HT-29 (cell line): ENCODE measurements at places on chromosomes 13 and 19. TPM values are rescaled to one million over a fixed set of nuclear protein-coding genes. Genes with fewer than 3 reads are reported as not detected.
A peak's percentile ranks its signal among the peaks of the same experiment; 100 is the strongest.

DNA sequence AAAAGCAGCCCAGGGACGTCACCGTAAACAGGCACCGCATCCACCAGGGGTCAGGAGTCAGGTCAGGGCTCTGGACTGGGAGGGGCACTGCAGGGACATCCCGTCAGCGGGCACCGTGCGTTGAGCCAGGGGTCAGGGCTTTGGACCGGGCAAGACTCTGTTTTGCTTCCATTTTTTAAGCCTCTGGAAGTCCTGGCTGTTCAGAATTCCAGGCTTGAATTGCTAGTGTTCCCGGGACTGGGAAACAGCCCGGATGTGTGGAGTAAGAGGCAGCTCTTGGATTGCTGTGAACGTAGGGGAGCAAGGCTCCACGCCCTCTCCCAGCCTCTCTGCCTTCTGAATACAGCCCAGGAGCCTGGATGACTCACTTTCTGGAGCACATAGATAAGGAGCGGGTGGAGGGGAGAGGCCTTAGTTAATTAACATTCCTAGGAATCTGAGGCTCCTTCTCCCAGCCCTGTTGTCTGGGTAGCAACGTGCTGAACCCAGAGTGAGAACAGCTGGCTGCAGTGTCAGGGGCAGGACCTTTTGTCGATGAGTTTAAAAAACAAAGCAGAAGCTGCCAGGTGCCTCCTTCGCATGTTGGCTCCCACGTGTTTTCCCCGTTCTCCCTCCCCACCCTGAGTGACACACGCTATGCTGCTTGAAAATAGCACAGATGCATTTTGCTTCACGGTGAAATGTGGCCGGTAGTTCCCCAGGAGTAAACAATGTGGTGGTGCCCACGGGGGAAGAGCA, 21.9 kb downstream of the ATP11A start:
- DNase-seq, result peak; percentile 97

DNA sequence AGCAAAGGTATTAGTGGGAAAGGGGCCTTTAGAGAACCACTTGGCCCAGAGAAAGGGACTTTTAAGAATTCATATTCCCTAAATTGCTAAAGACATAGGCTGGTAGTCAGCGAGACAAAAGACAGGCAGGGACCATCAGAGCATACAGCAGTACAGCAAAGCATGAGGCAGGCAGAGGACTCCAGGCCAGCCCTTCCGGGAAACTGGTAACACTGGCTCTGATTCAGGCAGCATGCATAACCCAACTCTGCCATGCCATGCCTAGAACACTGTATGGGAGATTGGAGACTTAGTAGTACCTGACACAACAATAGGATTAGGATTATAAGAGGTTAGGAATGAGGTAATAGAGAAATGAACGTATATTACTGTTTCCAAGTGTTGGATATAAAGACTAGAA, 34.9 kb downstream of the CAB39L start:
- no peak for DNase-seq

- DNase-seq, result peak; percentile 49
Observed at GRCh38 chr19:511101-511851, 4.0 kb downstream of the TPGS1 start.

Gene NCAN
- not detected in 2 replicates for total RNA-seq

- no peak for DNase-seq
Observed at GRCh38 chr13:80157261-80157932, 183.5 kb downstream of the SPRY2 start.

DNA sequence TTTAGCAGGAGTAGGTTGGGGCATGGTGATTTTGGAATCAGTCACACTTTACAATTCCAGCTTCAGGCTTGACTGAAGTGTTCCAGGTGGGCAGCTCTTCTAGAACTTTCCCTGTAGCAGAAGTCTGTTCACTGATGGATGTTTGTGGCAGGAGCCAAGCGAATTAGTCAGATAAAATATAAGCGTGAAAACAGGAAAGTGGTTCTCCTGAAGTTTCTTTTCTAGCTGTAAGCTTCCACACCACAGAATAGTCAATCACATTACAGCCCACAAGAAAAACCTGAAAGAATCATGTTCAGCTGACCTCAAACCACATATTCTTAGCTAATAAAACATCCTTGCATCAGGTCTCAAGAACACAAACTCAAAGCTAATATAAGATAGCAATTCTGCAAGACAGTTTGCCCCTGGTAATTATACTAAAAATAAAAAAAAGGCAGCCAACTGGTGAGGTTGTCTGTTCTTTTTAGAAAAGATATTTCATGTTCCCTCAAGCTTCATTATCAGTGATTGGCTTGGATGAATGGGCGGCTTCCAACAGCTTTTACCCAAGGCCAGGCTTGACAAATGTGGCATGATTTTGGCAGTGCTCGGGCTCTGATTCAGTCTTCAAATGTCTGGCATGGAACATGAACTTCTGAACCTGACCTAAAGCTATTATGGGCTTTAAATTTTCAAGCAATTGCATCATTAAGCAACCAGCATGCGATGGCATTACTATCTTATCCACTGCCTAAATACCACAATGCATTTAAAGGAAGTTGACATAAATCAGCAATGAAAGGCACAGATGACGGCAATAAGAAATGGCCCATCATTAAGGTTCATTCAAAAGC, 136.8 kb downstream of the DCLK1 start:
- DNase-seq, result no peak

- DNase-seq, result no peak
Observed at GRCh38 chr13:51599444-51600176, 15.3 kb downstream of the WDFY2 start.

DNA sequence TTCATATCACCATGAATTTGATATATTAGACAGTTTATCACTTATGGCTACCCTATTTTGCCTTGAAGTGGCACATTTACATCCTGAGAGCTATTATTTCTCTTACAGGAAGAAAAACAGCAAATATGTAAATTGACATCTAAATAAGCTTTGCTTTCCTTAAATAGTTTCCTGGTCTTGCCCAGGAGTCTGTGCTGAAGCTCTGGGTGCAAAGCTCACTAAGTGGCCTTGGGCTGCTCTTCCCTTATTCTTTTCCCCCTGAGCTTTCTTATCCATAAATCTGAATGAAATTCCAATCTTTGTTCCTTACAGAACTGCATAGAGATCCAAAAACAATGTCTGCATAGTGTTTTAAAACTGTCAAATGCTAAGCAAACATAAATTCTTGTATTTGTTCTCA, 56.3 kb downstream of the TNFSF13B start:
- no peak for DNase-seq

- DNase-seq, result no peak
Observed at GRCh38 chr19:57642396-57643046, 9.6 kb downstream of the ZNF211 start.

GRCh38 chr13:51589793-51590192, 5.5 kb downstream of the WDFY2 start:
- DNase-seq, result no peak

Gene KCTD4
- not detected in 2 replicates for total RNA-seq

Gene EPS8L1
- total RNA-seq, result 543 and 612 TPM in 2 replicates

Gene CCL25
- not detected in 2 replicates for total RNA-seq

GRCh38 chr13:66353664-66354063, 876.5 kb downstream of the PCDH9 start:
- DNase-seq, result no peak
